ENCODE measurements at places on chromosomes 1 and 21.

DNA sequence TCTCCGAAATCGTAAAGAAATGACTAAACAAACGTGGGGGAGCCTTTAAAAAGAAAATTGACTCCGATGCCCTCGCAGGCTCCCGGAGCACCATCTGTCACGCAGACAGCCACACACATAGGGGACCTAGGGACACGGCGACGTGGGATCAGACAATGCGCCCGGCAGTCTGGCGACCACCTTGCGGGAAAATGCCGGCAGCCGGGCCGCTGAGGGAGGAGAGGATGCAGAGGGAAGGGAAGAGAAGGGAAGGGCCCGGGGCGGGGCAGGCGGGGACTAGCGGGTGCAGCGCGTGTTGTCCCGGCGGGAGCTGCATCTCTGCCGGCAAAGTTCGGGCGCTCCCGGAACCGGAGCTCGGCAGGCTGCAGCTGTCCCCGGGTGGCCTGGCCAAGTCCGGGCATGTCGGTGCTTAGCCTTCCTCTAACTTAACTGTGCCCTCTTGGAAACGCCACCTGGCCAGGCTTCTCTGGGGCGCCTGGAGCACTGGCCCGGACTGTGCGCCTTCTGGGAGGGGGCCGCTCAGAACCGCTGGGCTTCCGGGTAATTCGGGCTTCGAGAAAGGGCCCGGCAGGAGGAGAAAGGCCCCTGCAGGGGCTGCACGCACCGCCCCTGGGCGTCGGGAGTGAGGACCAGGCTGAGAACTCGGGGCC lies 1.8 kb downstream of the NHLH2 start:
- DNase-seq: peak; percentile 89

GRCh38 chr1:96481409-96481808 lies 240.2 kb upstream of the PTBP2 start:
- DNase-seq: no peak

- no peak for DNase-seq
These were observed 1.2 kb upstream of the RIIAD1 start for GRCh38 chr1:151720125-151720524.

DNA sequence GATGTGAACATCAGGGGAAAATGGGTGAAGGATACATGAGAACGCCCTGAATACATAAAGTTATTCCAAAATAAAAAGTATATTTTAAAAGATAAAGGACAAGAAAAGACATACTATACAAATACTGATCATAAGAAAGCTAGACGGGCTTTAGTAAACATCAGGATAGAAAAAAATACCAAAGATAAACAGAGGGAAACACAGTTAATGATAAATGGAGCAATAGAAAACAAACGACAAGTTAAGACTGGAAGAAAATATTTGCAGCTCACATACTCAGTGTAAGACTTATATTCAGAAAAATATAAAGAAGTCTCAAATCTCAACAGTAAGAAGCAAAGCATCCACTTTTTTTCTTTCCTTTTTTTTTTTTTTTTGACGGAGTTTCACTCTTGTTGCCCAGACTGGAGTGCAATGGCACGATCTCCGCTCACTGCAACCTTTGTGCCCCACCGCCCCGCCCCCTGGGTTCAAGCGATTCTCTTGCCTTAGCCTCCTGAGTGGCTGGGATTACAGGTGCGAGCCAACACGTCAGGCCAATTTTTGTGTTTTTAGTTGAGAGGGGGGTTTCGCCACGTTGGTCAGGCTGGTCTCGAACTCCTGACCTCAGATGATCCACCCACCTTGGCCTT lies 94.8 kb downstream of the OMA1 start:
- no peak for DNase-seq

GRCh38 chr1:12568009-12568767 lies 49.8 kb downstream of the DHRS3 start:
- peak; percentile 26 for DNase-seq

- DNase-seq: no peak
These were observed 195.2 kb upstream of the POU3F1 start for GRCh38 chr1:38241594-38242334.

DNA sequence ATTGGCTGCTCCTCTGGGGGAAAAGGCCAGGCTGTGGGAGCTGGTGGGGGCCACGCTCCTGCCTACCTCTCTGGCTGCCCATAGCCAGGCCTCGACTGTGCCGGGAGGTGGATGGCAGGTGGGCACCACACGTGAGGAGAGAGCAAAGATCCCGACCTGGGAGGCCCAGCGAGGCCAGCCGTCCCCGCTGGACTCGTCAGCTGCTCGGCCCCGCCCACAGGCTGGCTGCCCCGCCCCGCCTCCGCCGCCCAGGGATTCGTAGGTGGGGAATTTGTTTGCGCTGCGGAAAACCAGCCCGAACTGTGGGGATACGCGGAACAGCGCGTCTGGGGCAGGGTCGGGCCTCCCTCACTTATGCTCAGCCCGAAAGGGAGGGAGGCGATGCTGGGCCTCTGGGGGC lies 31.7 kb downstream of the TP73 start:
- no peak for DNase-seq

DNA sequence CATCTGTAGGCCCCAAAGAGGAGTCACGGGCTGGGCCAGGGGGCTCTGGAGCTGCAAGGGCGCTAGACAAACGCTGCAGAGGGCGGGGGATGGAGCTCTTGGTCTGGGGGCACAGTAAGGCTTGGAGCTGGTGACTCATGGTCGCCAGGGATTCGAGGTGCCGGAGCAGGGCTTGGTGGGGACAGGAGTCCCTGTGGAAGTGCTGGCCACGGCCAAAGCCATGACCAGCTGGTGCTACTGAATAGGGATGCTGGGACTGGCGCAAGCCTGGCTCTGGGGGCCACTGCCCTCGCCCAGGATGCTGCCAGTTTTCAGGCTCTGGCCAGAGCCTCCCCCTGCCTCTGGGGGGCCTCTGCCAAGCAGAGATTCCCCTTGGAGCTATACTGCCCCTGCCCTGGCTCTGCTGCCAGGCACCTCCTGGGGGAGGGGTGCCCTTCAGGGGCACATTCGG lies 25.2 kb downstream of the SPOCD1 start:
- no peak for DNase-seq

DNA sequence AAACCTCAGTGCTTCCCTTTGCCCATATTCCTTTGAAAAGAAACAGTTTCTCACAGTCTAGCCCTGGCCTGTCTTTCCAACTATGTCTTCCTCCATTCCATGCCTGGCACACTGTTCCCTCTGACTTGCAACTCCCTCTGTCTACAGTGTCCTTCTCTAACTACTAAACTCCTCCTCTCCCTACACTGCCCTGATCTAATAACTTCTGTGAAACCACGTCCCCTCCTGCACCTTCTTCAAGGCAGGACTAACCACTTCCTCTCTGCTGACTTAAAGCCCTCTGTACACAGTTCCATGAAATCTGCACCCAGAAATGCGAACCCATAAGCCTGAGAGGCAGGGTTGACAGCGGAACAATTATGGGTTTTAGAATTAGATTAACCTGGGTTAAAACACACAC lies 62.2 kb upstream of the ATP1B1 start:
- DNase-seq: no peak

GRCh38 chr1:47558601-47559593 lies 121.1 kb downstream of the FOXD2 start:
- no peak for DNase-seq

- DNase-seq: no peak
These were observed 61.1 kb upstream of the LRP8 start for GRCh38 chr1:53388963-53389362.

All from osteoblast (primary cell).